ENCODE measurements at places on chromosomes 16 and 17. TPM values are rescaled to one million over a fixed set of nuclear protein-coding genes. Genes with fewer than 3 reads are reported as not detected.

DNA sequence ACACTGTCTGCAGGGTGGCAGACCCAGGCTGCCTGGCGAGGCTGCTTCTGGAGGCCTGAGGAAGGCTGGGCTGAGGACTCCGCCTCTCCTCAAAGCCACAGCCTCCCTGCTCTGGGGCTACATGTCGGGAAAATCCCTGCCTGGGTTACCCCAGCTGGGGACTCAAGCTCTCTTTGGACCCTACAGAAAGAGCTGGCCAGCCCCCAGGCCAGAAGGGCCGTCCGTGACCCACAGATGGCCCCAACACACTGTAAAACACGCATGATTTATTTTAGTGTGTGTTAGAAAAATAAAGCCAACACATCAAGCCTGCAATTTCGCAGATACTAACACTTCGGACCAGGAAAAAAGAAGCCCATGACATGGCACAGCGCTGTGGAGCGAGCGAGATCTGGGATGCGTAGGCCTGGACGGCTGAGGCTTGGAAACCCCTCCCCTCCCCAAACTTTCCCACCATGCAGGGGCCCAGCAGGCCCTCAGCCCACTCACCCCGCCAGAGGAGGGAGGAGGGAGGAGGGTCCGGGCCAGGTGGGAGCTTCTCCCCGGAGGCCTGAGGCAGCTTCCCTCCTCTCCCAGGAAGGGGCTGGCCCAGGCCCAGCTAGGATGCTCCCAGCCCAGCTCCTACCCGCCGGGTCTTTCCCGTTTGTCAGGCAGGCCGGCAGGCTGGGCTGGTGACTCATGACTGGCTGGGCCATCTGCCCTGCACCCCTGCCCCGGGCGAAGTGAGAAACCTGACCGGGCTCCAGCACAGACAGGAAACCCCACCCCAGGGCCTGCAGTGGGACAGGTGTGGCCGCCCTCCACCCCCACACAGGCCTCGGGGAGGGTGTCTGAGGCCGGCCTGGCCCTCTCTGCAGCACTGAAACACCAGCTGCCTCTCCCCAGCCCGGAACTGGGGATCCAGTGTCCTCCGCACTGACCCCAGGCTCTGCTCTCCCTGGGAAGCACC is 34.1 kb upstream of the SLC38A10 start:
- DNase-seq: peak; percentile 35

- DNase-seq: no peak
These were observed 558 bp downstream of the HSD3B7 start for GRCh38 chr16:30985401-30986128.

DNA sequence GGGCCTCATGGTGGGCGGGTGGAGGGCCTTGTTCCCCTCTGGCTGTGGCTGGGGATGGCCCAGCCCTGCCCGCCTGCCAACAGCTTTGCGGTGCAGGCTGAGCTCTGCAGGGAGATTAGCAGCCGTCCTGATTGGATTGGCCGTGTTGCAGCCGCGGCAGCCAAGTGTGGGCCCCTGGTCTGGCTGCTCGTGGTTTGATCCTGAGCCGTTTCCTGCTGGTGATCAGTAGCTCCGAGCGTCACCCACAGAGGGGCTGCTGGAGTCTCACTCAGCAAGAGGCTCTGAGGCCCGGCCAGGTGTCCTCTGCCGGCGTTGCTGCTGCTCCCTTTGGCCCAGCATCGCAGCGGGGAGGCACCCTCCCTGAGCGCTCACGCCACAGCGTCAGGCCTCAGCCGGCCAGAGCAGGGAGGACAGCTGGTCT is 32.5 kb downstream of the BAIAP2 start:
- no peak for DNase-seq

CD300H gene
- total RNA-seq: not detected

DNA sequence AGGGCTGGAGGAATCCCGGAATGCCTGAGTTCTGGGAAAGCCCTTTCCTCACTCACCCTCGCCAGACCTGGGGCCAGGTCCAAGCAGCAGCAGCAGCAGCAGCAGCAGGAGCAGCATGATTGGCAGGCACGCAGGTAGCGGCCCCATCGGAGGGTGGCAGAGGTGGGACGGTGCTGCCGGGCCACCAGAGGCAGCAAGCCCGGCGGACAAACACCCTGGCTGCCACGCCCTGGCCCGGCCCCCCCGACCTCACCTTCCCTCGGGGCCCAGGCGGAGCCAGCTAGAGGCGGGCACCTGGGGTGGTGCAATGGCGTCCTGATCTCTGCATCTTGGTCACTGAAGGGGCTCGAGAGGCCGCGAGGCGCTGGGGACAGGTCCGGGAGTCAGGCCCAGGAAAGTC is 122.4 kb downstream of the LAT start:
- no peak for DNase-seq

- DNase-seq: no peak
These were observed 3.2 kb downstream of the ACTG1 start for GRCh38 chr17:81509207-81509971.

DNA sequence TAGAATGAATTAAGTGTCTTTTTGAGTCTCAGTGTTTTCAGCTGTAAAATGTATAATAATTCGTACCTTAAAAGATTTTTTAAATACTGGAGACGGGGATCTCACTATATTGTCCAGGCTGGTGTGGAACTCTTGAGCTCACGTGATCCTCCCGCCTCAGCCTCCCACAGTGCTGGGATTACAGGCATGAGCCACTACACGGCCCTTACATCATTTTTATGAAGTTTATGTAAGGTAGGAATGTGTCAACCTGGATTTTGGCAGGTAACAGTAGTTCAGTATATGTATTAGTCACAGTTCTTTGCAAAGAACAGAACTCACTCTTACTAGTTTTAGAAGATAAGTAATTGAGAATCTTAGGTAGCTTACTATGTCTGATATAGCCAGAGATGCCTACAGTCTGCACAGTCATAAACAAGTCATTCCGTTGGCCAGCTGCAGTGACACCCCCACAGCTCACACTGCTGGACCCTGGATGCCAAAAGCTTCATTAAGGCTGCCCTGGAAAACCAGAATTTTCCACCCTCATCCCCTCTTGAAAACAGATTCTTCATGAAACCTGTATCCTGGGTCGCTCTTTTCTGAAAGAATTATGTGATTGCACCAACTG is 583 bp upstream of the COX6A2 start:
- no peak for DNase-seq

TEX14 gene
- total RNA-seq: not detected

DNA sequence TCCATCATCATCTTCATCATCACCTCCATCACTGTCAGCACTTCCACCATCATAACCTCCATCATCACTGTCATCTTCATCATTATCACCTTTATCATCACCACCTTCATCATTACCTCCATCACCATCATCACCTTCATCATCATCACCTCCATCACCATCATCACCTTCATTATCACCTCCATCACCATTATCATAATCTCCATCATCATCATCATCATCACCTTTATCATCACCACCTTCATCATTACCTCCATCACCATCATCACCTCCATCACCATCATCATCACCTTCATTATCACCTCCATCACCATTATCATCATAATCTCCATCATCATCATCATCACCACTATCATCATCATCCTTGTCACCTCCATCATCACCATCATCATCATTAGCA is 309.7 kb downstream of the HAPSTR1 start:
- DNase-seq: no peak

- DNase-seq: no peak
These were observed 19.6 kb downstream of the MPP3 start for GRCh38 chr17:43813386-43813785.

DNA sequence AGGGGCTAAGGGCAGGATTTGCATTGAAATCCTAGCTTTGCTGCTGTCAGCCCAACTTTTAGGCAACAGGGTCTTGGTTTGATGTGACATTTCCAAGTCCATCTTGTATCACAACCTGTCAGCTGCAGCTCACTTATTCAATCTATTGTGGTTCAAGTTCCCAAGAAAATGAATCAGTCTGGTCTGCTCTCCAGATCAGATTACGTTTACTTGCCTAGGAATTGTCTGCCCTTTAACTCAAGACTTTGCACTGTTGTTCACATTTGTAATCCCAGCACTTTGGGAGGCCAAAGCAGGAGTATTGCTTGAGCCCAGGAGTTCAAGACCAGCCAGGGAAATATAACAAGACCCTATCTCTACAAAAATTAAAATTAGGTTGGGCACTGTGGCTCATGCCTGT is 10.0 kb downstream of the STX4 start:
- DNase-seq: no peak

IL34 gene
- 116 TPM for total RNA-seq

GRCh38 chr17:82283208-82283749 is 9.8 kb upstream of the CSNK1D start:
- no peak for DNase-seq

DNA sequence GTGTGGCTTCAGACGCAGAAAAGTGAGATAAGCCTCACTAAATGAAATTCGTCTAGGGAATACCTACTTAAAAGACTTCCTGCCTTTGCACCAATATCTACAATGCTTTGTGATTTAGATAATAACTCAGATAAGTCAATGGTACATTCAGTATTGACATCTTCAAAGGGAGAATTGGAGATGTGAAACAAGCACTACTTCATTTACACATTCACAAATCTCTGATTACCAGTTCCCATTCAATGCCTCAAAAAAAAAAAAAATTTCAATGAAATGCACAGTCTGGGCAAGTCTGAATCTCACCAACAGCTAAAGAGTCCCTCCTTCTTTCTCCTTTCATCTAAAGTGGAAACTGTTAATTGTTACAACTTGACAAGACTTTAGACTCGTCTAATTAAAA is 3.7 kb downstream of the PHF12 start:
- no peak for DNase-seq

GRCh38 chr16:49460786-49461470 is 87.3 kb downstream of the C16orf78 start:
- no peak for DNase-seq

DNA sequence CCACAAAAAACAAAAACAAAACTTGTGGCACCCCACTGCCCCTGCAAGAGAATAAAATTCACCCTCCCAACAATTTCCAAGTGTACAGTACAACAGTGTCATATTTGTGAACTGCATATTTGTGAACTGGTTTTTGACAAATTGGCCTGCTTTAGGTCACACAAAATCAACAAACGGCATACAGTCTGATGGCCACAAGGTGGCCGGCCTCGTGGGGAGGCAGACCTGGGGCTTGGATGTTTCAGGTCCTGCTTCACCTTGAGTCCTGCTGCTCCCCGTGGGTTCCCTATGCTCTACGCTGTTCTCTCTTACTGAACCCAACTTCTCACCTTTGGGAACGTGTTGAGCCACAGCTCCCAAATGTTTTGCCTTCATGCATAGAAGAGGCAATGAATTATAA is 102.2 kb downstream of the CDK5R1 start:
- no peak for DNase-seq

DNA sequence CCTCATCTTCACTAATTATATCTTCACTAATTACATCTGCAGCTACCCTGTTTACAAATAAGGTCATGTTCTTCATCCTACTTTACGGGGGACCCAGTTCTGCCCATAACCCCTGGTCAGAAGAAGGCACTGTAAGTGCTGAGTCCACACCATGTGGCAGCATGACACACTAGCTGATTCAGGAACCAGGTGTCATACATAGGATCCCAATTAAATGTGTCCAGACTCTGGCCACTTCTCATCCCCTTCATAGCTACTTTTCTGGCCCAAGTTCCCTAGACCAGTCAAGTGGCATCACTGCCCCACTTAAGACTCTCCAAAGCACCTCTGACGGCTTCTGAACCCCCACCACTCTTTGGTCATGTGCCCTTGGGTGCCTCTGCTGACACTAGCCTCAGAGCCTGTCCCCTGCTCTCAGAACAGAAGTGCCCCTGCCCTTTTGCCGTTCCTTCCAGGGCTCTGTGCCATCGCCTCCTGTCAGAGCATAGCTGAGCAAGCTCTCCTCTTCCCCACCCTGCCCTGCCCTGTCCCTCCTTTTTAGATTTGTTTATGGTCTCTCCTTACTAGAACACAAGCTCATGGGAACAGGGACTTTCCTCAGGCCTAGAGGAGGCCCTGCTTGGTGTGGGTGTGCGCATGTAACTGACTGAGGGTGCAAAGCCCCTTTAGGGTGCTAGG is 61.1 kb downstream of the B9D1 start:
- no peak for DNase-seq

PRRT2 gene
- total RNA-seq: 5.0 TPM

DNA sequence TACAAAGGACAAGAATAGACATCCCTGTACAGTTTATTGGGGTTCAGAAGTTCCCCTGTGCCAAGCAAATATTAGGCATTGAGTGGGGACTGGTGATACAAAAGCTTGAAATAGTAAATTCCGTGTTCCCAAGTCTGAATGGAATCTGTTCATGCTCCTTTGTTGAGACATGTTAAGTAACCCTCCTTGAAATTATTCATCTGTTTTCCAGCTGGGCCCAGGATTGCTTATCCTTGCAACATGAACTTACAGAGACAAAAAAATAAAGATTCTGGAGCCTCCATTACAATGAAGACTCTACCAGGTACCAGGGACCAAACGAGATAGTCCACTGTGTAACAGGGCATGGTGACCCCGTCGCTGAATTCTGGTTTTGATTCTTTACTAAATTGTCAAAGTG is 6.1 kb upstream of the CCL8 start:
- no peak for DNase-seq

BTBD17 gene
- total RNA-seq: not detected

DNA sequence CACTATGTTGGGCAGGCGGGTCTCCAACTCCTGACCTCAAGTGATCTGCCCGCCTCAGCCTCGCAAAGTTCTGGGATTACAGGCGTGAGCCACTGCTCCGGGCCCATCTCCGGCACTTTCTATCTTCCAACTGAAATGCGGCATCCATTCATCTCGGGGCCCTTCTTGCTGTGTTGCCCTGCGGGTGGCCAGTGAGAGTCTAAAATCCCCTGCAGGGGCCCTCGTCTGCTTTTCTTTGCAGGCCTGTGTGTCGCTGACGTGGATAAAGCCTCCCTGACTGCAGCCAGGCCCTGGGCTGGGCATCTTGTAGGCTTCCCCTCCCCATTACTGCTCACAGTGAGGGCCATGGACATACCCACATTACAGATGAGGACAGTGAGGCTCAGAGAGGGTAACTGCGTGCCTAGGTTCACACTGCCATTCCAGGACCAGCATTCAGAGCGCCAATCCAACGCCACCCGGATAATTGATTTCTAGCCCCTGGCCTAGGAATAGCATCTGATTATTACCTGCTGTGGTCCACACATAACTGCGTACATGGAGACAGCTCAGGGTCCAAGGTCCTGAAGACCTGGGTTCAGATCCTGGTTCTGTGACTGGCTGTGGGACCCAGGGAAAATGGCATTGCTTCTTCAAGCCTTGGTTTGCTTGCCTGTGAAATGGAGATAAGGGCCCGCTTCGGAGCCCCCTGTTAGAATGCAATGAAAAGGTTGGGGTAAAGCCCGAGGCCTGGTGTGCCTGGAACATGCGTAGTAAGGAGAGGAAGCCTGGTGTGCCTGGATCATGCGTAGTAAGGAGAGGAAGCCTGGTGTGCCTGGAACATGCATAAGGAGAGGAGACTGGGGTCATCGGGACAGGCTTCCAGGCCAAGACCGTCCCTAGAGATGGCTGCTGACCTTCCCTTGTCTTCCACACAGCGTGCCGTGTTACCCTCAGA is 25.0 kb downstream of the CRISPLD2 start:
- DNase-seq: no peak

DNA sequence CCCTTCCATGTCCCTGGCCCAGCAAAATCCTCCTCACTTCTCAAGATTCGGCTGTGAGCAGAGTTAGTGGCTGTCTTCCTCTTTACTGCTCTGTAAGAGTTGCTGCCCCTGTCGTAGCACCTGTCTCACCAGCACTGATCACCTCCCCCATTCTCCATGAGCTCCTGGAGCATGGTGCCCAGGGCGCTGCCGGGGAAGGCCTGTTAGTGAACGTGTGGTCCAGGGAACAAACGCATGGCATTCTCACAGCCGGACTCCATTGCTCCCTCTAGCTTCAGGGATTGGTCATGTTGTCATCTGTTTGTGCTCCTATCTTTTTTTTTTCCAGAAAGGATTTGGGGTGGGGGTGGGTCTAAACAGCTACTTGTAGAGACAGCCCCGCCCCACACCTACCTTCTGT is 141.2 kb downstream of the CMIP start:
- no peak for DNase-seq
